ENCODE measurements at places on chromosomes 1 and 21.

- no peak for DNase-seq
- no peaks in the 10 kb centered on the region for H3K4me1 ChIP-seq
- no peak overlapping the region for H3K27ac ChIP-seq
- H3K27me3 ChIP-seq = peaks cover 22% of the 10 kb centered on the region
These were observed 16.6 kb upstream of the TNN start for GRCh38 chr1:175050992-175051391.

- H3K36me3 ChIP-seq = no peaks in the 10 kb centered on the region
- DNase-seq = no peak
- H3K4me3 ChIP-seq = no peak overlapping the region
- H3K27ac ChIP-seq = no peak overlapping the region
These were observed 2.8 kb upstream of the NGF start for GRCh38 chr1:115340879-115341278.

DNA sequence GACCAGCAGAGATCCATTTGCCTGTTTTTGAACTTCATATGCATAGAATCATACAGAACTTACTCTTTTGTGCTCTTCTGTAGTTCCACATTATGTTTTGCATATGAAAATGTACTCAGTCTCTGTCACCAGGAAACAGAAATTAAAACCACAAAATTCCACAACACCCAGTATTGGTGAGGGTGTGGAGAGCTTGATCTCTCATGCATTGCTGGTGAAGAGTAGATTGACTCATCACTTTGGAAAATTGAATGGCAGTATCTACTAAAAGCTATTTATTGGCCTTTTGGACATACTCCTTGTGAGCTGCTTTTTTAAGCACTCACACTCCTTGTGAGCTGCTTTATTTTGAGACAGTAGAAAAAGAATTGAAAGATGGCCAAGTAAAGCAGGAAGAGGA is 43.3 kb downstream of the VTCN1 start:
- peaks cover 17% of the 10 kb centered on the region for H3K27me3 ChIP-seq
- no peak for DNase-seq
- H3K27ac ChIP-seq = no peak overlapping the region
- H3K4me3 ChIP-seq = no peak overlapping the region

DNA sequence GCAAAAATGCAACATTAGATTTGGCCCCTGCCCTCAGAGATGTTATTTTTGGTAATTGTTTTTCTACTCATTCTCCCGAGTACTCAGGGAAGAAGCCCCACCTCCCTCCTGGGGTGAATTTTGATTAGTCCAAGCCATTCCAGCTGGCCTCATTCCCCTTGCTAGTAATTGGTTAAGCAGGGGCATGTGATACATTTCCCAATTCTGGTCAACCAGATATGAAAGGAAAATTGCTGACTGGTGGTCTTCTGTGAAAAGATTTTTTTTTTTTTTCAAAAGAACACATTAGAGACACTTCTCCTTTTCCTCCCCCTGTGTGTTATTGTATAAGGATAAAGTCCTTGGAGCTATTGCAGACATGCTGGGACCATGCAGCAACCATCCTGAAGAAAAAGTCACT is 71.1 kb upstream of the AKT3 start:
- H3K4me3 ChIP-seq = no peak overlapping the region
- no peaks in the 10 kb centered on the region for H3K36me3 ChIP-seq

DNA sequence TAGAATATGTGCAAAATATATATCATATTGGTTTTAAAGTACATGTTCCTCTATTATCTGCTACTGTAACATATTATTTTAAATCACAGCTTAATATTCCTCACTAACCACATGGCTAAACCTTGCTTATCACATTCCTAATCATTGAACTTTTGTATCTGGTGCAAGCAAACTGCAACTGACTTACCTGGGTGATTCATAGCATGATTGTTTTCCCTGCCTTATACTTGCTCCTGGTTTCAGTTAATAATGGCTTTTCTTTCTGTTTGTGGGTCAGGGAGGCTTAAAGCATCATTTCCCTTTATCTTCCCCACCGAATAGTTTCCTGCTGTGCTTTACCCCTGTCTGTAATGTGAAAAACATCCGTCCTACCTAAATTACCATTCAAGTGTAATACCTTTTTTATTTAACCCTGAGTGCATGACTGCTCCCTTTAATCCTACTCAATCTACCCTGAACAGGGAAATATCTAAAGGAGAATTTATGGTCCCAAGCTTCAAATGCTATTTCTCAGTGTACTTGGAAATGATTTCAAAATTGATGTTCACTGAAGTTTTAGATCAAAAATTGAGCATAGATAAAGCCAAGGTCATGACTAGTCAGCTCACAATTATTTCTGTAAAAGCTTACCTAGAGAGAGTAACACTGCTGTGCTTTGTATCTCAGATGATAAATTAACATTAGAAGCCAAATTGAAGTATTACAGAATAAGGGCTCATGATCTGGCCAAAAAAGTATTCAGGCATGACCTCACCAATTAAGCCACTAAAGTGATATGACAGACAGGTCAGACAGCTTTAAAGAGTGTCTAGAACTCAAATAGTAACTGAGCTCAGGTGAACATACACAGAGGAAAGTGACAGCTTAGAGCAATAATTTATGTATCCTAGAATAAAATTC is 507.1 kb downstream of the BRINP3 start:
- H3K4me1 ChIP-seq = no peaks in the 10 kb centered on the region
- H3K27me3 ChIP-seq = no peaks in the 10 kb centered on the region
- no peaks in the 10 kb centered on the region for H3K36me3 ChIP-seq

DNA sequence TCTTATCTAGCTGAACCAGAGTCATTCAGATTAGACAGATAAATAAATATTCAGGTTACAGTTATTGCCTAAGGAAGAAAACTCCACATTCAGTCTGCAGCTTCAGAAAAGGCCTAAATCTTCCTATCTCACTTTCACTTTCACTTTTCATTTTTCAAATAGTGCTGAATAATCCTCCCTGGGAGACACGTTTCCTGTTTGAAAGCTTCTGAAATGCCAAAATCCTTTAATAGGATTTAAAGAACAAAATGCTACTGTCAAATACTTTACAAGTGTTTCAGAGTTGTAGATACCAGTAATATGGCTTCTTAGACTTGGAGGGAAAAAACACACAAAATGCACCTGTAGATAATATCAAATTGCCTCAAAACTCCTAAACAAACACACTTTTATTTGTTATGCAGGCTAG is 3.9 kb downstream of the PSMB2 start:
- peak overlapping the region; percentile 67 for H3K4me3 ChIP-seq
- H3K27me3 ChIP-seq = peaks cover 8% of the 10 kb centered on the region
- no peak for DNase-seq
- H3K4me1 ChIP-seq = peaks cover 44% of the 10 kb centered on the region

GRCh38 chr1:2630498-2631135 is 2.2 kb downstream of the MMEL1 start:
- DNase-seq = peak; percentile 2
- H3K27ac ChIP-seq = peak overlapping the region; percentile 49
- peaks cover 6% of the 10 kb centered on the region for H3K36me3 ChIP-seq
- peaks cover 55% of the 10 kb centered on the region for H3K27me3 ChIP-seq
- no peaks in the 10 kb centered on the region for H3K4me1 ChIP-seq
- no peak overlapping the region for H3K4me3 ChIP-seq

DNA sequence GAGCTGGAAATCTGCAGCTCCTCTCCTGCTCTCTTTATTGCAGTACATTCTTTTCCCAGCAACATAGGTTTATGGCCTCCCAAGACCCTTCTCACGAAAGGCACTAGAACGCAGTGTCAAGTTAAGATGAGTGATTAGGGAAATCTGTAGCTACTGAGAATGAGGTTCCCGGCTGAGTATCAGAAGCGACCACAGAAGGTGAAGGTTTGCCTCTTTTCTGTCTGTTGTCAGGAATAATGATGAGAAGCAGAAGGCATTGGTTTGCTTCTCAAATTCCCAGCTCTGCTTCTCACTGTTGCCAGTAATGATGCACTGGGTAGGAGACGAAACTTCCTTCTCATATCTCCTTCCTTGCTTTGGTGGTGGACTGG is 128.4 kb downstream of the NTMT2 start:
- no peak for DNase-seq
- no peak overlapping the region for H3K27ac ChIP-seq
- H3K27me3 ChIP-seq = peaks cover 4% of the 10 kb centered on the region
- H3K4me3 ChIP-seq = no peak overlapping the region
- no peaks in the 10 kb centered on the region for H3K36me3 ChIP-seq

GRCh38 chr21:38389896-38390295 is 108.4 kb downstream of the ERG start:
- no peaks in the 10 kb centered on the region for H3K27me3 ChIP-seq
- peaks cover 2% of the 10 kb centered on the region for H3K4me1 ChIP-seq
- no peak overlapping the region for H3K4me3 ChIP-seq
- H3K36me3 ChIP-seq = no peaks in the 10 kb centered on the region
- DNase-seq = no peak
- no peak overlapping the region for H3K27ac ChIP-seq

- H3K36me3 ChIP-seq = no peaks in the 10 kb centered on the region
- no peaks in the 10 kb centered on the region for H3K27me3 ChIP-seq
- no peak for DNase-seq
- no peak overlapping the region for H3K4me3 ChIP-seq
- H3K27ac ChIP-seq = no peak overlapping the region
These were observed 844 bp downstream of the C1orf146 start for GRCh38 chr1:92218559-92218958.

GRCh38 chr1:6962996-6963911 is 178.0 kb downstream of the CAMTA1 start:
- H3K27me3 ChIP-seq = peaks cover 72% of the 10 kb centered on the region
- H3K4me1 ChIP-seq = peaks cover 16% of the 10 kb centered on the region
- no peak overlapping the region for H3K4me3 ChIP-seq

- H3K36me3 ChIP-seq = no peaks in the 10 kb centered on the region
- peaks cover 16% of the 10 kb centered on the region for H3K4me1 ChIP-seq
- peaks cover 18% of the 10 kb centered on the region for H3K27me3 ChIP-seq
- DNase-seq = no peak
These were observed 17.3 kb upstream of the C1orf159 start for GRCh38 chr1:1132956-1133750.

GRCh38 chr21:21332492-21332891 is 334.3 kb downstream of the NCAM2 start:
- H3K4me3 ChIP-seq = no peak overlapping the region
- no peaks in the 10 kb centered on the region for H3K4me1 ChIP-seq
- no peaks in the 10 kb centered on the region for H3K36me3 ChIP-seq
- no peaks in the 10 kb centered on the region for H3K27me3 ChIP-seq
- no peak overlapping the region for H3K27ac ChIP-seq

DNA sequence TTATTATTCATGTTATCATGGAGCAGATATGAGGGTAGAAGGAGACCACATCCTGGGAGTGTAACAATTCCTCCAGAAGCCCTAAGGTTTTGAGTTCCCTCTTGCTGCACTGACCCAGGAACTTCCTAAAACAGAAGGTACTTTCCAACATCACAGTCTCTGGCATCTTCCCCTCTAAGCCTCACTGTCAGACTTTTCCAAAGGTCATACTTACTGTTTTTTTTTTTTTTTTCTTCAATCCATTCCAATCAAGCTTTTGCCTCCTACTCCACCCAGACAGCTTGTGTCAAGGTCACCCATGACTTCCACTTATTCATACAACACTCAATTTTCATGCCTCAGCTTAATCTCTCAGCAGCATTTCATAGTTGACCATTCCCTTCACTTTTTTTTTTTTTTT is 18.4 kb upstream of the UQCRHL start:
- peaks cover 5% of the 10 kb centered on the region for H3K36me3 ChIP-seq
- H3K4me1 ChIP-seq = peaks cover 25% of the 10 kb centered on the region
- DNase-seq = no peak
- H3K27ac ChIP-seq = no peak overlapping the region
- no peak overlapping the region for H3K4me3 ChIP-seq

DNA sequence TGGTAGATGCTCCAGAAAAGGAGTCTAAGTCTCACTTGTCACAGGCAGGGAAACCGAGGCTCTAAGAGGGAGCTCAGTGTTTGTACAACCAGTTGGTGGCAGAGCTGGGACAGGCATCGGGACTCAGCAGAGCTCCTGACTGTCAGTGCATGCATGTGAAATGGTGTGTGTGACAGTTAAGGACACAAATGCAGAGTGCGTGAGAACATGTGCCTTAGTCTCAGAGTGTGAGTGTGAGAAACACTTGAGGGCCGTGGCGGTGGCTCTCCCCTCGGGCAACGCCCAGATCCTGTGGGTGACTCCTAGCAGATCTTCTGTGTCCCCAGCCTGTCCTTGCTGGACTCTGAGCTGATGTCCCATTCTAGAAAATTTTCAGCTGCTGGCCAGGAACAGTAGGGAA is 362.6 kb downstream of the MATN1 start:
- peaks cover 16% of the 10 kb centered on the region for H3K27me3 ChIP-seq
- DNase-seq = no peak
- no peak overlapping the region for H3K27ac ChIP-seq
- no peaks in the 10 kb centered on the region for H3K36me3 ChIP-seq
- H3K4me3 ChIP-seq = no peak overlapping the region

DNA sequence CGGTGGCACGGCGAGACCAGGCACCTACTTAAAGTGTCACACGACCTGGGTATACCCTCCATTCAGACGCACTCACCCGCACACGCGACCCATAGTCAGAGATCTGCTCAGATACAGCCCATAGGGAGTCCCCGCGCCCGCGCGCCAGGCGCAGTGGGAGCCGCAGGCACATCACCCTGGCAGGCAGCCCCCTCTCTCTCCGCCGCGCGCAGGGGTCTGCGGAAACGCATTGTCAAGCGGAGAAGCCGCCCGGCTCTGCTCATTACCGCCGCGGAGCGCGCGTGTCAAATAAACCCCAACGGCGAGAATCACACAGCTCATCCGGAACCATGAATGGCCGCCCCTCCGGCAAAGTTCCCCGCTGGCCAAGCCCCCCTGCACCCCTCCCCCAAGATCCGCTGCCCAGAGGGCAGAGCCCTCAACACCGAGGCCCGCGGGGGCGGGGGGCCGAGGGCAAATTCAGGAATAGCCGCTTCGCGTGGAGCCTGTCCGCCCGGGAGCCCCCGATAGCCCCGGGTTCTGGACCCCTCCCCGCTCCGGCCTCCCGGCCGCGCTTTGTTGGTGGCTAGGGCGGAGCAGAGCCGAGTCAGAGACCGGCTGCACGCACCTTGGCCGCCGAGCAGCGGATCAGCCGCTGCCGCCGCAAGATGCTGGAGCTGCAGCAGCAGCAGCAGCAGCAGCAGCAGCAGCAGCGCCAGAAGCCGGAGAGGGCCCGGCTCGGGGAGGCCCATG is 522 bp downstream of the LRP8 start:
- H3K27me3 ChIP-seq = peaks cover 4% of the 10 kb centered on the region
- H3K27ac ChIP-seq = peak overlapping the region; percentile 96
- H3K36me3 ChIP-seq = peaks cover 28% of the 10 kb centered on the region
- H3K4me3 ChIP-seq = peak overlapping the region; percentile 96
- peaks cover 52% of the 10 kb centered on the region for H3K4me1 ChIP-seq
- peak; percentile 75 for DNase-seq

- H3K4me3 ChIP-seq = no peak overlapping the region
- H3K27me3 ChIP-seq = peaks cover 39% of the 10 kb centered on the region
- H3K36me3 ChIP-seq = peaks cover 6% of the 10 kb centered on the region
- no peak for DNase-seq
- peaks cover 48% of the 10 kb centered on the region for H3K4me1 ChIP-seq
These were observed 9.0 kb downstream of the TGFBR3 start for GRCh38 chr1:91876781-91877573.

DNA sequence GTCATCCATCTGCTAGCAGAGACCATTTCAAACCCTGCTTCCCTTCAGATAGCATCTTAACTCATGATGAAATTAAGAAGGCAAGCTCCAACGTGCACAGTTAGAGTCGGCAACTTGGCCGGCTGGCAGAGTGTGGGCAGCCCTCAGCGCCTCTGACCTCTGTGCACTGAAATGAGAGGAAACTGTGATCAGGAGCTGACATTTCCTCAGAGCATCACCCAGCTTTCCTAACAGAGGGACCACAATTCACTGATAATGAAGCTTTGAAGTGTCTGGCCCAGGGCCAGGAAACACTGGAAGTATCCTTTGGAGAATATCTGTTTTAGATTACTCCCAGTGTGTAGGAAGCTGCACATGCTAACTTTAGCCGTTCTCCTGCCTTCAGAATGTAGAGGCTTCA is 145.0 kb upstream of the ZC3H11B start:
- DNase-seq = no peak
- H3K4me1 ChIP-seq = no peaks in the 10 kb centered on the region
- no peak overlapping the region for H3K27ac ChIP-seq
- H3K4me3 ChIP-seq = no peak overlapping the region
- H3K36me3 ChIP-seq = no peaks in the 10 kb centered on the region
- no peaks in the 10 kb centered on the region for H3K27me3 ChIP-seq

Data from activated naive CD4-positive, alpha-beta T cell treated with anti-CD3 and anti-CD28 coated beads, Interleukin-2, amount 10 ng/mL, durations not matched to agents 7 days and 5 days (primary cell).